Left renal cortex interstitium (tissue), 4 donors: ENCODE measurements at places on chromosomes 7 and 10. TPM values are rescaled to one million over a fixed set of nuclear protein-coding genes. Genes with fewer than 3 reads are reported as not detected.

Gene DKK1
- polyA plus RNA-seq = 49.4 TPM

Gene ABCC2
- polyA plus RNA-seq = 9.1 TPM

- no peak for DNase-seq
Measured at GRCh38 chr10:43250615-43251418, 16.0 kb downstream of the RASGEF1A start.

- DNase-seq = no peak
Measured at GRCh38 chr10:62580396-62580795, 206.2 kb downstream of the ZNF365 start.

DNA sequence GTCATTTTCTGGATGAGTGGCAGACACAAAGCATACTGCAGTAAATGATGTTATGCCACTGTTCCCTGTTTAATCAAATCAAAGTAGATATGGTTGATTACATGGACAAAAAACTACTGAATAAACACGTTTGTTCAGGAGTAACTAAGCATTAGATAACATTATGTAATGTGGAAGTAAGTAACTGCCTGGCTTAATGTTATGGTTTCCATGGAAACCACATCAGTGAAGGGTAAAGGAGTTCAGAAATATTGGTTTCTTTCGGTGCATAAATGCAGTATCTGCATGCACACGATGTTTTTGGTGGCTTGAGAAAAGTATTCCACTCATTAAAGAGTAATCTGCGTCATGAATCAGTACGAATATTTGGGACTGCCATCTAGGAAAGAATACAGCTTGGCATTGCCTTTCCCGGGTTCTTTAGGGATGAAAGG lies 131.3 kb upstream of the PRKCQ start:
- no peak for DNase-seq

GRCh38 chr7:10315881-10316280 lies 657.8 kb upstream of the PHF14 start:
- DNase-seq = no peak

GRCh38 chr10:26621243-26621888 lies 76.1 kb upstream of the PDSS1 start:
- DNase-seq = no peak

Gene ZNF33B
- 36.8 TPM for polyA plus RNA-seq

- DNase-seq = no peak
Measured at GRCh38 chr7:128008141-128008540, 23.1 kb downstream of the LRRC4 start.

Gene MXI1
- polyA plus RNA-seq = 41.1 TPM

- DNase-seq = no peak
Measured at GRCh38 chr10:125055446-125055845, 104.9 kb downstream of the CTBP2 start.

- DNase-seq = no peak
Measured at GRCh38 chr10:62270020-62270419, 1.4 kb upstream of the RTKN2 start.

DNA sequence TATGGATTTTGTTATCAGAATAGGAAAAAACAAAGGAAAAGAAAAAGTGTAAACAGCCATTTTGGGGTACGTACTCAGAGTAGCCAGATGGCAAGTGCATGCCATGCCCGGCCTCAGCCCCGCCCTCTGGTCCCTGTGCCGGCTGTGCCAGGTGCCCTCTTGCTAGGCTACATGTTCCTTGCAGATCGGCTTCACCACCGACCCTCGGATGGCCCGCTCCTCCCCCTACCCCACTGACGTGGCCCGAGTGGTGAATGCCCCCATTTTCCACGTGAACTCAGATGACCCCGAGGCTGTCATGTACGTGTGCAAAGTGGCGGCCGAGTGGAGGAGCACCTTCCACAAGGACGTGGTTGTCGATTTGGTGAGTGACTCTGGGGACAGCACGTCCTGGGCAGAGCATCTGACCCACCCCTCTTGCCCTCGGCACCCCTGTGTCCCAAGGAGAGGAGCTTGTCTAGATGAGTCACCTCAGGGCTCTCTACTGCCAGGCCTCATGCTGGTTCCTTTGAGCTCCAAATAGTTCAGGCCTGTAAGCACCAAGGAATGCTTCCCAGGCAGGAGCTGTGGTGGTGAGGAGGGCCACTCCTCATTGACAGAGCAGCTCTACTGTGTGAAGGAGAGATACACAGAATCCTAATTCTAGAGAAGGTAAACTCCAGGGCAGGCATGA lies 54.9 kb upstream of the ZMIZ2 start:
- no peak for DNase-seq

Gene SPAM1
- not detected for polyA plus RNA-seq

Gene CRYGN
- polyA plus RNA-seq = 1.9 TPM

GRCh38 chr10:116720241-116720643 lies 22.1 kb downstream of the HSPA12A start:
- DNase-seq = no peak

Gene UNCX
- polyA plus RNA-seq = 20.2 TPM

GRCh38 chr7:151277631-151278030 lies 29.1 kb upstream of the SMARCD3 start:
- no peak for DNase-seq

Gene HTR5A
- polyA plus RNA-seq = not detected

DNA sequence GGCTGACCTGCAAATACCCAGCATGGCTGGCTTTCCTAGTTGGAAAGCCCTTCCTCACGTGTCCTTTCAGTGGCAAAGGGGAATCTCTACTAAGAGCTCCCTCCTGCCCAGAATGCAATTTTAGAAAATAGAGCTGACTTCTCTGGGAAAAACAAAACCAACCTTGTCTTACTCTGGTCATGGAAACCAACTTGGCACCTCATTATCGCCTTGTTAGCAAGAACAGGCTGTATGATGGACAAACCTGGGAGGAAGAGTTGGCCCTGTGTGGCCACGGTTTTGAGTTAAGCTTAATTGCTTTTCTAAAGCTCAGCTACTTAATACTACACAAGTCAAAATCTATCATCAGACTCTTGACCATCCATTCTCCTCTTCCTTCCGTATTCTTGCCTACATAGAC lies 94.1 kb upstream of the PDCD4 start:
- no peak for DNase-seq

Gene EPO
- not detected for polyA plus RNA-seq

GRCh38 chr10:18616337-18616736 lies 35.0 kb downstream of the NSUN6 start:
- no peak for DNase-seq

Gene EN2
- 0.39 TPM for polyA plus RNA-seq

DNA sequence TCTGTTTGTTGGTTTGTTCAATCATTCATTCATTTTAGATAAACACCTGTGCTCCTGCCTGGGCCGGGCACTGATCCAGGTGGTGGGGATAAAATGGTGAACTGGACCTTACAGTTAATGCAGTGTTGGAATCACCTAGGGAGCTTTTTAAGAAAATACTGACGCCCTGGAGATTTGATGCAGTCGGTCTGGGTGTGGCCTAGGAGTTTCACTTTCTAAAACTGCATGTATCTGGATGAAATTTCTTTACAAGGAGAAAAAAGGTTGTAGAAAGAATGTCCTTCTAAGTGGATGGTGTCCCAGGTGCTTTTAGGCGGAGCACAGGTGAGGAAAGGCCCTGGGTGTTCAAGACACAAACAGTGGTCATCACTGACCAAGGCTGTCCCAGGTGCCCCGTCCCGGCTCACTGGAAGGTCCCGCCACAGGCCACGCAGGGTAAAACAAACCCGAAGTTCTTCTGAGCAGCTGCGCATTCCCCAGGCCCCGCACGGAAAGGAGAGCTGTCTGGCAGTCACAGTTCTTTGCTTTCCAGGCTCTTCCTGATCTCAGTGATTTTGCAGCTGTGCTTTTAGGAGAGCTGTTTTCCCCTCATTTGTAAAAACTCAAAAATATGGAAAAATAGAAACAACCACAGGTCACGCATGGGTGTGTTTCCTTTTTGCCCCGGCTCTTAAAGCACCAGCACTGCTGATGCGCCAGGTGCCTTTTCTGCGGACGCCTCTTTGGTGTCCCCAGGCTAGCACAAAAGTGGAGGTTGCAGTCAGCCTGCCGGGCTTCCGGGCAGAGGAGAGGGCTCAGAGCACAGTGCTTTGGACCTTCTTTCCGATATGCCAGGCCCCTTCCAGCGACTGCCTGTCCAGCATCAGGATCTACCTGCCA lies 161.9 kb downstream of the GRK5 start:
- no peak for DNase-seq

DNA sequence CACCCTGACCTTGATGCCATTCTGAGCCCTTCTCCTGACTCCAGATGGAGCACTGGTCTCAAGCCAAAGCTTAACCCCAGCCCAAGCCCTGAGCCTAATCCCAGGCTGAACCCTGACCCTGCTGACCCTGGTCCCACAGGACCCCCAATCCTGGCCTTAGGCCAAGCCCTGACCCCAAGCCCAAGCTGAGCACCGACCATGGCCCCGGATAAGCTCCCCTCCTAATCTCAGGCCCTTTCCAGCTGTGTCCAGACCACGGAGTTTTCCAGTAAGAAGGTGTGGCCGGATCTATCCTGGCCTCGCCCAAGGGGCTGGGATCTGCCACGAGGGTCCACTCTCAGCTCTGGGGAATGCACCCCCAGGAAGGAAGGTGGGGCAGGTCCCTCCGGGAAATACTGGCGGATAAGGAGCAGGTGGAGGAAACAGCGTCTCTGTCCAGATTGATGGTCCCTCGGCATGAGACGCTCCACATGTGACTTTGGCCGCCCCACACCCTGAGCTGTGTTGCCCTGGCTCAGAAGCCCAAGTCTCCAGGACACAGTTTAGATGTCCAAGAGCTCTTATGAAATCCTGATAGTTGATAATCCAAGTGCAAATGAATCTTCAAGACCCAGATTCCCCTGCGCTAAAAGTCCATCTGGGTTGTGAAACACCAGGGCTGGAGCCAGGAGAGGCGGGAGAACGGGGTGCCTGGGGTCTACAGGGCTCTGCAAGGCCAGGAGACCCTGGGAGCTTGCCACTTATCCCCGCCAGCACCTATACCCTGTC lies 10.4 kb downstream of the ELN start:
- DNase-seq = no peak

DNA sequence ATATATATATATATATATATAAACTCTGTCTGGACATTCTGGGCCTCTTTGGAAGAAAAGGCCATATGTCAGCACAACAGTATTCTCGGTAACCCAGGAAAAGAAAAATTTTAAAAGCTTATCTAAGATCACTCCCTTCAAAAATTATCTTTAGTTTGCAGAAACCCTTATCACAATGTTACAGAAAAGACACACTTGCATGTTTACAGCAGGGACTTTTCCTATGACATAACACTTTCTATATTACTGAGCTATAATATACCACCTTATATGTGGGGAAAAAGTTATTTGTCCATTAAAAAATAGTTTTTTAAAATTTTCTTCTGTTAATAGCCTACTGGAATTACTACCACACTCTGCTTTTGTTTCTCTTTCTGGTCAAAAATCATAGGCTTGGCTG lies 25.4 kb downstream of the ANKRD61 start:
- no peak for DNase-seq

- DNase-seq = no peak
Measured at GRCh38 chr10:96789571-96790108, 42.5 kb upstream of the LCOR start.
